ENCODE measurements at places on chromosomes 1 and 21.

- DNase-seq: no peak
Observed at GRCh38 chr1:189211742-189212141, 1265.9 kb downstream of the BRINP3 start.

- DNase-seq: no peak
Observed at GRCh38 chr1:57576756-57577155, 152.9 kb upstream of the DAB1 start.

DNA sequence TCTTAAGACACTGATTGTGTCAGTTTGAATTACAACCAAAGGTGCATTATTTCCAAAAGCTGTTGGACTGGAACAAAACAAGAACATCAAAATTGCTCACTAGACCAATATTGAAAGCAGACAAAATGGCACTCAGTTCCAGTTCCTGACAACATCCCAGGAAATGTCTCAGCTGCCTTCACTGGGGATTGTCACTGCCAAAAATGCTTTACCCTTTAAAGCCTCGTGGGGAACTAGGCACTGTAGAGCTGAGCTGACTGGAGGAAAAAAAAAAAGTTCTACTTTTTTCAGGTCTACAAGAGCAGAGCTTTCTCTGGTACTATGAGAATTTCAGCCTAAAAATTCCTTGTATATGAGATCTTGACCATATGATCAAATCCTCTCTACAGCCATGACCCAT lies 21.9 kb downstream of the GPR52 start:
- no peak for DNase-seq

DNA sequence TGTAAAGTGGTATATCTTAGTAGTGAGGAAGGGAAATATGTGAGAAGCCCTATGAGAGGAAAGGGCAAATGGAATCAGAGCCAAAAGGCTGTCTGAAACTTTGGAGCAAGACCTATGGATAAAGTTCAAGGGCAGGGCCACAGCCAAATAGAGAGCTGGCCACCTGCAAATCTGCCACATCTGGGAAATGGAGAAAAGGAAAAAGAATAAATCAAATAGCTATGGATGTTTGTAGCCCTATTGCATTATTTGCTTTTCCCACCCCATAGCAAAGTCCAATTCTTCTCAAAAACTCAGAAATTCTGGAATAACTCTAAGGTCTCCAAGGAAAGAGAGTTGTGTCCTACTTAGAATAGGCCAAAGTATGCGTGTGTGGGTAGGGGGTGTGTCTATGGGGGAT lies 4.0 kb upstream of the HLX start:
- no peak for DNase-seq

DNA sequence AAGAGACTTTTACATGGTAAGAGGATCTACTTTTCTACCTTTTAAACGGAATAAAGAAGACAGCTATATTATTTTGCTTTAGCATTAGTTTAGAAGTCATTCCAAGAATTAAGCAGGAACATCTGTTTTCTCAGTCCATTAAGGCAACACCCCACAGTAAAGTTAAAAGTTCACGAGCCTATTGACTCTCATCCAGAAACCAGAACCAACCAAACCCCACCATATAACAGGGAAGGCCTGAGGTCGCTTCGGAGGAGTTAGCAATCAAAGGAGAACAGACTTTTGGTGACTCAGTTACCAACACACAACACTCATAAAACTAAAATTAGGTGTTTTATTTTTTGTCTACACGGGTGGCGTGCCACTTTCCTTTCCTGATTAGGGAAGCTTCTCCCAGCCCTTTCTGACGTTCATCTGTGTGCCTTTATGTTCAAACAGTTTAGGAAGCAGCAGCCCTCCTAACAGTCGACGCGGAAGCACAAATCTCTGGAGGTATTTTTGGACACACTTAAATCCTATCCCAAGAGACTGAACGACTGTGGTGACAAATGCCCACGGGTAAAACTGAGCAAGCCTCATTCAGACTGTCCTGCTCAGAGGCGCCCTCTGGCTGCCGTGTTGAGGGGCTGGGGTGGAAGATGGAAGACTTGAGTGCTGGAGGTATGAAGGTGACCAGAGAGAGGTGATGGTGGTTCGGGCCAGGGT lies 8.6 kb upstream of the PLA2G2C start:
- DNase-seq: peak; percentile 71

GRCh38 chr1:53348486-53349368 lies 20.9 kb upstream of the LRP8 start:
- no peak for DNase-seq

Data from activated T-cell treated with anti-CD3 and anti-CD28 coated beads for 4 hours (primary cell).